ENCODE measurements at places on chromosomes 4 and X. TPM values are rescaled to one million over a fixed set of nuclear protein-coding genes. Genes with fewer than 3 reads are reported as not detected.

L1CAM gene
- total RNA-seq: 1.6 TPM

GPRASP1 gene
- 0.14 TPM for total RNA-seq

SAGE1 gene
- not detected for total RNA-seq

CXCL1 gene
- 97.3 TPM for total RNA-seq

SLC6A8 gene
- 47.9 TPM for total RNA-seq

GRIA2 gene
- not detected for total RNA-seq

CCKAR gene
- total RNA-seq: not detected

RAB40A gene
- total RNA-seq: not detected

F8A3 gene
- total RNA-seq: 5.3 TPM

MAGEA9B gene
- total RNA-seq: not detected

KLB gene
- 0.07 TPM for total RNA-seq

GPRASP2 gene
- total RNA-seq: 4.7 TPM

RPS6KA6 gene
- total RNA-seq: 3.8 TPM

TCP11X2 gene
- total RNA-seq: not detected

SSX4B gene
- total RNA-seq: not detected

ZNF711 gene
- 0.88 TPM for total RNA-seq

CENPVL2 gene
- not detected for total RNA-seq
